Bone marrow (tissue), 2 donors: ENCODE measurements at places on chromosomes 12 and 14.
A peak's percentile ranks its signal among the peaks of the same experiment; 100 is the strongest.

- no peak for DNase-seq
Measured at GRCh38 chr14:64612971-64613666, 63.4 kb downstream of the PPP1R36 start.

GRCh38 chr12:121748571-121749265 lies 36.2 kb downstream of the TMEM120B start:
- no peak for DNase-seq

- no peak for DNase-seq
Measured at GRCh38 chr12:51809193-51809592, 39.3 kb downstream of the FIGNL2 start.

DNA sequence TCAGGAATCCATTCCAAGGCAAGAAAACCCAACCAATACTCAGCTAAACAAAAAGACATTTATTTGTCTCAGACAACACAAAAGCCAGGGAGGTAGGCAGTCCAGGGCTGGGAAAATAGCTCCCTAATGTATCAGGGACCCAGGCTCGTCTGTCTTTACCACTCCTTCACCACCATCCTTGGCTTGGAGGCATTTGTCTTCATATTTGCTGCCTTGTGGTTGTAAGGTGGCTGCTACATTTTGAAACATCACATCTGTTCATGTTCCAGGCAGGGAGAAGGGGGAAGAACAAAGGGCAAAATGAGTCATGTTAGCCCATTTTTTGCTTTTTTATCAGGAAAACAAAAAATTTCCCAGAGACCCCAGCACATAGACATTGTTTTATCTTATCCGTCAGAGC lies 44.8 kb upstream of the PCED1B start:
- DNase-seq: no peak

- no peak for DNase-seq
Measured at GRCh38 chr14:77327111-77327510, 6.3 kb downstream of the GSTZ1 start.

DNA sequence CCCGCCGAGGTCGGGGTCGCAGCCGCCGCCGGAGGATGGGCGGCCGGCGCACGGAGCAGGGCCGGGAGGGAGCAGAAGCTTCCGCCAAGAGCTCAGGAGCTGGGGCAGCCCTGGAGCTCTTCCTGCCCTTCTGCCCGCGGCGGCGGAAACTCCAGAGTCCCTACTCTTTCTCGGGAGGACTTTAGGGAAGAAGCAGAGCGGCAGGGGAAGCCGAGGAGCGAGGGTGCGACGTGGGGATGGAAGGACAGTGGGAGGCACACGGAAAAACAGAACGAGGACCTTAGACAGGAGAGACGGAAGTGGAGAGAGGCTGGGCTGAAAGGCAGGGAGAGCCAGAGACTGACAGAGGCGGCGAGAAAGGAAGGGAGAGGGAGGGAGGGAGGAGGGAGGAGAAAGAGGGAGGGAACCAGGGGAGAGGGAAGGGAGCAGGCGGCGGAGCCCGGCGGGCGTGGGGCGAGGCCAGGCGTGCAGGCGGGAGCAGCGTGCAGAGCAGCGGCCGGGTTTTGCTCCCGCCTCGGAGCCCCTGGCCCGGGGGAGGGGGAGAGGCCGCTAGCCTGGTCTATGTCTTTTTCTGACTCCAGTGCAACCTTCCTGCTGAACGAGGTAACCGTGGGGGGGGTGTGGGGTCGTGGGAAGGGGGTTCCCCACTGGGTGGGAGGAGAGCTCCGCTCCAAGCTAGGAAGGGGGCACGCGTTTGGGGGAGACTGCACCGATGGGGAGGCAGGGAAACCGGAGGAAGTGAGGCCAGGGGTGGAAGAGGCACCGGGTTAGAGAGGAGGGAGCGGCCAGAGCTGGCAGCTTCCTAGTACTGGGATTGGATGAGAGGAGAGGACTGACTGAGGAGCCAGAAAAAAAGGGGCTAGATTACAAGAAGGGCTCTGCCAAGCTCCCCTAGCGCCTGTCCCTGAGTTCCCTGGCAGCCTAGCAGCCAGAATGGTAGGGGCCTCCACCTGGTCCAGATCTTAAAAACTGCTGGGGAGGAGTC lies 2.9 kb upstream of the CACNB3 start:
- peak; percentile 59 for DNase-seq

DNA sequence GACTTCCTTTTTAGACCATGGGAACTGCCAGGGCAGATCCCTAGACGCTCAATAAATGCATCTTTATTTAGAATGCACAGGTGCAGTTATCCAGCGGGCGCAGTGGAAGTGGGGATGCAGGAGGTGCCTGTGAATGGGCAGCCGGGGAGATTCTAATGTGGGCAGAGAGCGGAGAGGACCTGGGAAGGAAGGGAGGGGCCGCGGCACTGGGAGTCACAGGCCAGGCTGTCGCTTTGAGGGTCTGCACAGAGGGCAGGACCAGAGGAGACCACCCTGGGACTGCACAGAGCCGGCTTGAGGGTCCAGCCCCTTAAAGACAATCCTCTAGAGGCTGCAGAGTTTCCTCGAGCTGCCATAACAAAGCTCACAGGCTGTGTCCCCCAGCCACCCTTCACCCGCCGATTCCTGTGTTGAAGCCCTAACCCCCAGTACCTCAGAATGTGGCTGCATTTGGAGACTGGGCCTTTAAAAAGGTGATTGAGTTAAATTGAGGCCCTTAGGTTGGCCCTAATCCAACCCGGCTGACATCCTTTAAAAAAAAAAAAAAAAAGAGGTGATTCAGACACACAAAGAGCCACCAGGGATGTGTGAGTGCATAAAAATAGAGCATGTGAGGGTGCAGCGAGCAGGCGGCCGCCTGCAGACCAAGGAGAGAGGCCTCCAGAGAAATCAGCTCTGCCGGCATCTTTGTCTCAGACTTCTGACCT lies 44.4 kb upstream of the PPP2R5C start:
- DNase-seq: no peak
